Sciatic nerve (tissue), 2 donors: ENCODE measurements at places on chromosomes 6 and 20. TPM values are rescaled to one million over a fixed set of nuclear protein-coding genes. Genes with fewer than 3 reads are reported as not detected.

The LTB gene
- 4.0 TPM for total RNA-seq

The BFSP1 gene
- total RNA-seq, result 0.98 TPM

The TMEM217 gene
- 1.6 TPM for total RNA-seq

GRCh38 chr6:56716229-56716628, 73.5 kb upstream of the DST start:
- DNase-seq, result no peak

DNA sequence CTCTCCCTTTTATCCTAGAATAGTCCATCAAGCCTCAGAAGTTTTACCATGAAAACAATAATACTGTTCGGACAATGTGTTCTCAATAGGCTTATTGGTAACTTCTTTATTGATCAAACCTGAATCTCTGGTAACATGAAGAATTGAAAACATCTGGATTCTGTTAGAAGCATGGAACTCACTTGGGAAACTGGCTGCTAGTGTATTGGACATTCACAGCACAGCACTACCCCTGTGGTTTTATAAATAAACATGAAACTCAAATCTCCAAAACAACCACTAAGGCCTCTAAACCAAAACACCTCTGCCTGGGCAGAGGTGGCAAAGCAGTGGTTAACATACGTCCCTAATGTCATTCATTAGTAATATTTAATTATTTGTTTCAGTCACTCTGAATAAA, 157.6 kb upstream of the KCNQ5 start:
- DNase-seq, result no peak

DNA sequence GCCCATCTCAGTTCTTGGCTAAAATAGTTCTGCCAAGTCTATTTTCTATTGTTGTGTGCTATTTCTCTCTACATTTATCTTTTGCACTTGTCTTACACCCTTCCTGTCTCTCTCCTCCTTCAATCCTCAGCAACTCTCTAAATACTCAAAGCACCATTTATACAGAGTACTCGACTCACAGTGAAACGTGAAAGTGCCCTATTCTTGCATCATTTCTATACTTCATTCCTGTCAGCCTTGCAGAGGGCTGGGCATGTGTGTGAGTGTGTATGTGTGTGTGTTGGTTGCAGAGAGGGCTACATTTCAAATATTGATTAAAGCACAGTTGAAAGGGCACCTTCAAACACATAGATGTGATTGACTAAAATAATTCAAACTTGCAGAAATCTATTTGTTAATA, 373.2 kb upstream of the MANEA start:
- no peak for DNase-seq

- no peak for DNase-seq
These were observed 29.9 kb downstream of the FBXO5 start for GRCh38 chr6:152952866-152953509.
